NCI-H187 treated with DMSO at 0.1 percent for 48 hours (cell line): ENCODE measurements at places on chromosomes 7 and 10.

- DNase-seq: no peak
Measured at GRCh38 chr10:117610321-117610720, 67.8 kb downstream of the EMX2 start.

DNA sequence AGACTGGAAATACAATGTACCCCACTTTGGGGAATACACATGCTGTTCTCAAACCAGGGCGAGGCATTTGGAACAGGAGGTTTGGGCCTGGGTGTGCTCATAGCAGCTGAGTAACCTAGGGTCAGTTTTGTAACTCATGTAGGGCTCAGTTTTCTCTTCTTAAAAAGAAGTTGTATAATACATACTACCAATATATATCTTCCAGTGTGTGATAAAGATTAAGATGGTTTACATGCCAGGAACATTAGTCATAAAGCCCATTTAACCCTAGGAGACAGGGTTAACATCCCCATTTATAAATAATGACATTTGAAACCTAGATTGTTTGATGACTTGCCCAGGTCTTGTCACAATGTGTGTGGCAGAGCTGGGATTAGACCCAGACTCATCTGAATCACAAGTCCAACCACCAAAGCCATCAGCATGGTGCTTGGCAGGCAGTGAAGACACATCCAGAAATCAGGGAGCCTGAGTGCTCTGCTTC, 6.0 kb downstream of the AKR1B10 start:
- DNase-seq: no peak

DNA sequence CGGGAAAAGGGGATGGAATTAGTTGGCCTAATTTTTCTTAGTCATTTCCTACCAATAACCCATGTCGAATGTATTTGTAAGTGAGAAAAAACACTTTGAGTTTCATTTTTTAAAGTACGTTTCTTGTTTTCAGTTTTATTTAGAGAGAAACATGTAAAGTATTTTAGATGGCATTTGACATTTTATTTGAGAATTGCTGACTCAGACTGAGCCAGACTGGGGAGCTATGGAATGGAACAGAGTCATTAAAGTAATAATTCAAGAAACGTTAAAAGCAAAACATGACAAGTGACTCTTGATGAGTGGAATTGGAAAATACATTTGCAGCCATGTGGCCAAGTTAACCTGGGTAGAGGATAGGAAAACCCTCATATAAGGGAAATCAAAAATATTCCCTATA, 286.1 kb upstream of the NPSR1 start:
- no peak for DNase-seq

- DNase-seq: no peak
Measured at GRCh38 chr7:94266238-94266644, 128.5 kb upstream of the COL1A2 start.

DNA sequence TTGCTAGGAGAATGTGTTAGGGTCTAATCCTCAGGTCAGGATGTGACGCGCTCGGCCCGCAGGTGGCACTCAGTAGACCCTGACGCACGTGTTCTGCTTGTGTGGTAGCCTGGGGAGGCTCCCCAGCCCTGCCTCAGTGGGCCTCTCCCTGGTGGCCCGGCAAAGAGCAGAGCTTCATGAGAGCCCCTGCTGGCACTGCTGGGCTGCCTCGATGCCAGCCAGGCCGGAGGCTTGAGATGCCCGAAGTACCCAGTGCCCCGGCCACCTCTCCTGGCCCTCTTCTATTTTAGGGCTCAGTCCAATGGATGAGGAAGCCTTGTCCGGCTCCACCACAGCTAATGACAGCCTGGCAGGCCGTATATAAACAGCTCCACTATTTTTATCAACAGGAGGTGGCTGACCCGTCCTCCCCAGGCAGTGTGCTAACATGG, 42.0 kb downstream of the PRF1 start:
- DNase-seq: no peak

DNA sequence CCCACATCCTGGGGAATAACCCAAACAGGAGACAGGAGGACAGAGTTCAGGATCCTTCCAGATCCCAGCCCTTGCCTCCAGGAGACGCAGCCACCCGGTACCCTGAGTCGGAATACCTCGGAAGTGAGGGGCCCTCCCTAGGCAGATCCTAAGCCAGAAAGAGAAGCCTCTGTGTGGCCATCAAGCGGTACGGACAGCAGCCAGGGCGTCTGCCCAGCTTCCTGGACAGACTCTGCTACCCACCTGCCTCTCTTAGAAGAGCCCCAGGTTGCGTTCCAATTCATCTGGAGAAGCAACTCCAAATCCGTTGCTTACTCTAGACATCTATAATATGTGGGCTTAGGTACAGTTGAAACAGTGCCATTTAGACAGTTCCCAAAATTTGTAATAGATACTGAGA, 220.2 kb upstream of the SH2B2 start:
- DNase-seq: no peak

DNA sequence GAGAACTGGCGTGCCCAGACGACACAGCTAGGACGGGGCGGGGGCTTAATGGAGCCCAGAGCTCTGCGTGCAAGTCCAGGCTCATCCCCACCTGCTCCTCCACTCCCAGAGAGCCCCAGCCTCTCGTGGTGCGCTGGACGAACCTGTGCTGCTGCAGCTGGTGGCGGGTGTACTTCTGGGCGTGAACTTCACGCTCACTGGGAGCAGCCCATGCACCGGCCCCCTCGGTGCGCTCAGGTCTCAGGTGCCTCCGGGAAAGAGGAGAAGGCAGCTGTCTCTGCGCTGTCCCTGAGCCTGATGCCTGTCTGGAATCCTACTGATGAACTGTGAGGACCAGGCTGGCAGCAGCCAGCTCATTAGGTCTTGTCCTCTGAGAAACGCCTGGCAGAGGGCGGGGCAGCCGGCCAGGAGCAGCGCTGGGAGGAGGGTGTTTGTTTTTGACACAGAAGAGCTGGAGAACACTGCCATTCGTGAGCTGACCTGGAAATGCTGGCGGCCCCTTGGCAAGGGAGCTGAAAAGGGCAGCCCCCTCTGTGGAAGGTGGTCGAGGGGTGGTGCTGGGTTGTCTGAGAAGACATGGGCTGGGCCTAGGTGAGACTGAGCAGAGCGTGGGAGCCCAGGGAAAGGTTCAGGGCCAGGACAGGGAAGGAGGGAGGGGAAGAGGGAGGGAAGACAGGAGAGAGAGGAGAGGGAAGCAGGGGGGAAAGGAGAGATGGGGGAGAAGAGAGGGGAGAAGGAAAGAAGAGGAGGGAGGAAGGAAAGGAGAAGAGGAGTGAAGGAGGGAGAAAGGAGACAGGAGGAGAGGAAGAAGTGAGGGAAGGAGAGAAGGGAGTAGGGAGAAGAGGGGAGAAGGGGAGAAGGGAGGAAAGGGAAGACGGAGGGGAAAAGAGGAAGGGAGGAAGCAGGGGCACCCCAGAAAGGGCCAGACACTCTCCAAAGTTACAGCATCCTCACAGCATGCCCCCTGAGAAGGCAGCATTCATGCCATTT, 53.5 kb upstream of the TNS3 start:
- no peak for DNase-seq

- no peak for DNase-seq
Measured at GRCh38 chr10:110488940-110489339, 8.8 kb upstream of the DUSP5 start.

DNA sequence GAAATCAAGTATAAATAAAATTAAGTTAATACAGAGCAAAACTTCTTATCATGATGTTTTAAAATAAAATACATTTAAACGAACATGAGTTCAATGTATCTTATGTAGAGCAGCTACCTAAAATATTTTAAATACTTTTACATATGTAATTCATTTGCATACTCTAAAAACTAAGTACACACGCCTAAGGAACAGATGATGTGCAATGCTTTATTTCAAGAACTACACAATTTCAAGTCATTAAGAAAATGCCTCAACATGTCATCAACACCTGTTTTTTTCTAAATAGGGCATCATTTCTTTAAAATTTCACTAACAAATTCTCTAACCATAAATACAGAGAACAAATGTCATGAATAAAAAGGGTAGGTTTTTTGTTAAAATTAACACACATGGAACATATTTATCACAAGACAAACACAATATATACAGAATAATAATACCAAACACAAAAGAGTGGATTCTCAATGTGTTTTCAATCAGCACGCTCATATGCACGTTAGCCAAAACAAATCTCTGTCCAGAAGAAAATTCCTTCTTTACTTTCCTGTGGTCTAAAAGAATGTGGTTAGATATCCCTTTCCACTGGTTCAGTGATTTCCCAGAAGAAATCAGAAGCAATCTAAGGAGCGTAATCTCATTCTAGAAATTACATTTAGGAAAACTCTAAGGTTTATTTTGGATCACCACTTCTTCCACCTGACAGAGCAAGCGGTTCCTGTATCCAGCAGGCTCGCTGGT, 73.0 kb upstream of the PFKP start:
- DNase-seq: no peak
